ENCODE measurements at places on chromosomes 16 and 17. TPM values are rescaled to one million over a fixed set of nuclear protein-coding genes. Genes with fewer than 3 reads are reported as not detected.

The PRM1 gene
- total RNA-seq = not detected

The NPIPB9 gene
- 0.41 TPM for total RNA-seq

The ASPA gene
- not detected for total RNA-seq

GRCh38 chr17:3378321-3378720, 7.8 kb downstream of the OR3A2 start:
- no peak for DNase-seq

DNA sequence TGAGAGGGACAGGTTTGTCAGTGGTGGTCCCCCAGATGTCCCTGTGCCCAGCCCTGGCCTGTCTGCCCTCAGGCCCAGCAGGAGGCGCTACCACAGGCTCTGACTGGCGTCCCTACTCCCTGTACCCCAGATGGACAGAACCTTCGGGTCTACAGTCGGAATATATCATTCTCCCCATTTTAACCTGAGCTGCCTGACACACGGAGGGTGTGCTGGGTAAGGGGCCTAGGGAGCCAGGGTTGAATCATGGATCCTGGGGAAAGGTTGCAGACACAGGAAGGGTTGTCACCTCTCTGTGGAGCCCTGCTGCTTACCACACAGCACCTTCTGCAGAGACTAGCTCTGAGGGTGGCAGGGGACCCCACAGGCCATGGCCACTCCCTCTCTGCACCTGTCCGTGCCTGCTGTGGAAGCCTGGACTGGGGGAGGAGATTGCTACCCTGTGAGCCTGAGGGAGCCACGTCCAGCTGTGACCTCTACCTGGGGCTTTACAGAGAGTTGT, 162.2 kb upstream of the ZNF267 start:
- DNase-seq = no peak

- no peak for DNase-seq
Observed at GRCh38 chr17:66349521-66350254, 47.3 kb downstream of the PRKCA start.

DNA sequence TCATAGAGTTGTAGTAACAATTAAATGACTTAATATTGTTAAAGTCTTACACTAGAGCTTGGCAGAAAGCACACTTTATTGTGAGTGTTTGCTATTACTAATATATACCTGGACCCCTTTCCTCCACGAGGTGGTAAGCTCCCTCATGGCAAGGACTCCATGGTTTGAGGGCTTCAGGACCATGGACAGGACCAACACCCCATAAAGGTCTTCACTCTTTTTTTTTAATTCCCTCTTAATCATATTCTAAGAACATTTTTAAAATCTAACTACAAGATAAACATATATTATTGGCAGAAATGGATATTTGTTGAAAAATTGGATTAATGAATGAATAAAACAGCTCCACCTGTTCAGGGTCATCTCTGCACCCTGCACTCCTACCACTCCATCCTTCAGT, 154.5 kb downstream of the CBLN1 start:
- no peak for DNase-seq

DNA sequence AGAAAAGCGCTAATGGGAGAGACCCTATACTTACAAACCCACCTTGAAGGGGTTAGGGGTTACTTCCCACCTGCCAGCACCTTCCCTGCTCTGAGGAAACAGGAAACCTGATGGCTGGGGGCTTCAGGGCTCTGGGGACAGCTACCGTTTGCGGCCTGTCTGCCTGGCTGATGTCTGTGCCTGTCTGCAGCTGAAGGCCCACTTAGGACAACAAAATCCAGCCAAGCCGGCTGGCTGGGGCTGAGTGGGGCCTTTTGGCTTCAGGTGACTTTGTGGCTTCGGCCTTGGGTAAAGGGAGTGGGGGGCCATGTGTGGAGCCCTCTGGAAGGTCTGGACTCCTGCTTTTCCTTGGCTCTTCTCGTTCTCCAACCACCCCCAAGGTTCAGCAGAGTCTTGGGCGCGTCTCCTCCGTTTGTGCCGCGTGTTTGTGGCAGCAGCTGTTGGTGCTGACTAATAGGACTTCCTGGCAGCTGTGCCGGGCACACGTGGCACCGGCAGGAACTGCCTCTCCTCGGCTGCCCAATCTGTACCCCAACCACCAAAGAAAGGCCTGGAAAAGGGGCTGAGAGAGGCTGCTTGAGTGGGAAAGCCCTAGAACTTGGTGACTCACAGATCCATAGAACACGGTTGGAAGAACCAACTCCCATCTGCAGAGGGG, 186.7 kb downstream of the MSI2 start:
- DNase-seq = no peak

- DNase-seq = no peak
Observed at GRCh38 chr17:19269641-19270040, 32.5 kb downstream of the EPN2 start.

DNA sequence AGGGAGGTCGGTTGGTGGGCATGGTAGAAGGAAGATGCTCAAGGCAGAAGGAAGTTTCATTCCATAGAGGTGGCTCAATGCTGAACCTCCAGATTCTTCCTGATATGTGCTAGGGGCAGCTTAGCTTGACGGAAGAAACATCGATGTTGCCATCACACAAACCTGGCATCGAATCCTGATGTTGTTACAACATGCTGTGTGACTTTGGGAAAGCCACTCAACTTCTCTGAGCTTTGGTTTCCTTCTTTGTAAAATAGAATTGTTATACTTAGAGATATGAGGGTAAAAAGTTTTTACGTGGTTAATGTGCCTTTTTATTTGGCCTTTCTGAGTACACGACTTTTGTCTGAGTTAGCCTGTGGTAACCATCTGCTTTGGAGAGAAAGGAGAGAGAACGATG, 287.9 kb downstream of the SHISA9 start:
- no peak for DNase-seq

DNA sequence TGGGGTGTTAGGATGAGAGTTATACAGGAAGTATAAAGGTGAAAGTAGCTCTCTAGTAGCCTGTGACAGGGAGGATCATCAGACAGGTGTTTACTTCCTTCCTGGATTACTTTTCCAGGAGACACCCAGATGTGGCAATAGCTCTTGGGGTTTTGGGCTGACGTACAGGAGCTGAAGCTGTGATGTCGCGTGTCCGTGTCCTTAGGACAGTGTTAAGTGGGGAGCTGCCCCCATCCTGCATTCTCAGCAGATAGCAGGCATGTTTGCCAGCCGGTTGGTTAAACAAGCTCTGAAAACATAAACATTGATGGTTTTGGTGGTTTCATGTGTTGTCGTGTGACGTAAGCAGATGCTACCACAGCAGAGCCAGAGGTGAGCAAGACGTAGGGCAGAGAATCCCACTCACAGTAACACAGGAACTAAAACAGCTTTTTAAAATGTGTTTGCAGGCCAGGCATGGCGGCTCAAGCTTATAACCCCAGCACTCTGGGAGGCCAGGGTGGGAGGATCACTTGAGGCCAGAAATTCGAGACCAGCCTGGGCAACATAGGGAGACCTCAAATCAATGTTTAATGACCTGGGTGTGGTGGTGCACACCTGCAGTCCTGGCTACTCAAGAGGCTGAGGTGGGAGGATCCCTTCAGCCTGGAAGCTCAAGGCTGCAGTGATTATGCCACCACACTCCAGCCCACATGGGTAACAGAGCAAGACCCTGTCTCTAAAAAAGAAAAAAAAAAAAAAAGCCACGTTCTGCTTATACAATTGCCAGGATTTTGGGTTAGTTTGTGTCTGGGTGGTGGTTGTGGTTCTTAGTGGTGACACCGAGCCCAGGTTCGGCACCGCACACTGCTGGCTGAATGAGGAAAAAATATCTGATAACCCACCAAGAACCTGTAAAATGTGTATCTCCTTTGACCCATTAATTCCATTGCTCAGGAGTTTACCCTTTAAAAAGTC, 18.2 kb upstream of the IL17C start:
- DNase-seq = no peak

DNA sequence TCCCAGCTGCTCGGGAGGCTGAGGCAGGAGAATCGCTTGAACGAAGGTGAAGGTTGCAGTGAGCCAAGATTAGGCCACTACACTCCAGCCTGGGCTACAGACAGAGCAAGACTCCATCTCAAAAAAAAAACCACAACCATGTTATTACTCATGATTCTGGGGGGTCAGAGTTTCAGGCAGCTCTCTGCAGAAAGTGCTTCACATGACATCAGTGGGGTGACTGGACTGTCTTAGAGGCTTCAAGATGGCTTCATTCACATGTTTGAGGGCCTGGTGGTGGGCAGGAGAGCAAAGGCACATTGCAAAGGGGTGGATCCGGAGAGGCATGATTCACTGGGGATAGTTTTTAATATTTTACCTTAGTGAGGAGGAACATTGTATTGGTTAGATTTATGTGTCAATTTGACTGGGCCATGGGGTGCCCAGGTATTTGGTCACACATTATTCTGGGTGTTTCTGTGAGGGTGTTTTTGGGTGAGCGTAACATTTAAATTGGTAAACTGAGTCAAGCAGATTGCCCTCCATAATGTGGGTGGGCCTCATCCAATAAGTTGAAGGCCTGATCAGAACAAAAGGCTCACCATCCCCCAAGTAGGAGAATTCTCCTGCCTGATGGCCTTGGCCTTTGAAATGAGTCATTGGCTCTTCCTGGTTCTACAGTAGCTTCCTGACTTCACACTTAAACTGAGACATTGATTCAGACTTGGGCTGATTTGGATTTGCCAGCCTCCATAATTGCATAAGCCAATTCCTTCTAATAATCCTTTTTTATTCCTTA, 109.8 kb downstream of the GOSR1 start:
- DNase-seq = peak; percentile 78

DNA sequence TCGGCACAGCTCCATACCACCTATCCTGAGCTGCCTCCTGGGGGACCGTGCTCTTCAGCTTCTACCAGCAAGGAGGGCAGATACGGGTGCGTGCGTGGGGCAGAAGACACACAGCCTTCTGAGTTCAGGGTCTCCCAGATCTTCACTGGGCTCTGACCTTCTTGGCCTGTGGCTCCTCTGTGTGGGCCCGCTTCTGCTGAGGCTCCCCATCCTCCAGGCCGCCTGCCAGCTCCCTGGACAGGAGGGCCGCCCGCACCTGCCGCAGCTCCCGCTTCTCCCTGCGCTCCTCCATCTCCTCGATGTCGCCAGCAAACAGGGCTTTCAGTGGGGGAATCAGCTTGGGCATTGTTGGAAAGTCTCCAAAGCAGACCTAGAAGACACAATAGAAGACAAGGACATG, 25.2 kb downstream of the ELAC2 start:
- no peak for DNase-seq

DNA sequence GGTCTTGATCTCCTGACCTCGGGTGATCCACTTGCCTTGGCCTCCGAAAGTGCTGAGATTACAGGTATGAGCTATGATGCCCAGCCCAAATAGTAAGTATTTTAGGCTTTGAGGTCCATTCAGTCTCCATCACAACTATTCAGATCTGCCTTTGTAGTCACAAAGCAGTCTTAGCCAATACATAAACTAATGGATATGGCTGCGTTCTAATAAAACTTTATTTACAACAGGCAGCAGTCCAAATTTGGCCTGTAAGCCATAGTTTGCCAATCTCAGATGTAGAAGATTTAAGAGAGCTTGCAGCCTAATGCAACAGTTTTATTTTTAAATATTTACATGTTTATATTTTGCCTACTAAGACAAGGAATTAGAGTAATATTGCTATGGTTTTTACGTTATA, 111.7 kb downstream of the YPEL2 start:
- DNase-seq = no peak

GRCh38 chr16:6600167-6600566, 732.5 kb upstream of the RBFOX1 start:
- DNase-seq = no peak

DNA sequence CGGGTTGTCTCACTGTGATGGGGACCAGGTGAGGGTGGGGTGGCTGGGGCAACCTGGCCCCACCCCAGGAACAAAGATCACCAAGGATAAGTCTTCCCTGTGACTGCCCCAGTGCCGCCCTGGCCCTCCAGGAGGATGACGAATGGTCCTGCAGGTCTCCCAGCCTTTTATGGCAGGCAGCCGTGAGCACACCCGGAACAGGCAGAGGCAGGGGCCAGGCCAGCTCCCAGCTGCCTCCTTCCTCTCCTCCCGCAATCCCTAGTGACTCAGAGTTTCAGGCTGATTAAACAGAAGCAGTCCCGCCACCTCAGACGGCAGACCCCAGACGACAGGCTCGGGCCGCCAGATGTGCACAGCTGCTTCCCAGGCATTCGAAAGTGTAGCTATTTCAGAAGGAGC, 13.3 kb downstream of the JUP start:
- peak; percentile 81 for DNase-seq

DNA sequence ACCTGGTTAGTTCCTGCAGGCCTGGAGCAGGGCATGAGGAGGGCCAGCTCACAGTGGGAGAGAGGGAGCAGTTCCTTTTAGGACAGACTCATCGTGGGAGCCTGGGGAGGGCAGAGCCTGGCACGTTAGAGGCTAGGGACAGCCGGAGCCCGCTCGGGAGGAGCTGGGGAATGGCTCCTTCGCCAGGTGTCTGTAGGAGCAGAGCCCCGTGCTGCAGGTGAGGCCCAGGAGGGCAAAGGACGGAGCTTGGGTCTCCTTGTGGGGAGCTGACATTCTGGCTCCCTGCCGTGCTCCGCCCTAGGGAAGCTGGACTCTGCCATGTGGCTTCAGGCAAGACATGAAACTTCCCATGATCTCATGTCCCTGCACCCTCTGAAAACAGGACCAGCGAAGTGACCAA, 18.7 kb upstream of the MTSS2 start:
- DNase-seq = no peak

DNA sequence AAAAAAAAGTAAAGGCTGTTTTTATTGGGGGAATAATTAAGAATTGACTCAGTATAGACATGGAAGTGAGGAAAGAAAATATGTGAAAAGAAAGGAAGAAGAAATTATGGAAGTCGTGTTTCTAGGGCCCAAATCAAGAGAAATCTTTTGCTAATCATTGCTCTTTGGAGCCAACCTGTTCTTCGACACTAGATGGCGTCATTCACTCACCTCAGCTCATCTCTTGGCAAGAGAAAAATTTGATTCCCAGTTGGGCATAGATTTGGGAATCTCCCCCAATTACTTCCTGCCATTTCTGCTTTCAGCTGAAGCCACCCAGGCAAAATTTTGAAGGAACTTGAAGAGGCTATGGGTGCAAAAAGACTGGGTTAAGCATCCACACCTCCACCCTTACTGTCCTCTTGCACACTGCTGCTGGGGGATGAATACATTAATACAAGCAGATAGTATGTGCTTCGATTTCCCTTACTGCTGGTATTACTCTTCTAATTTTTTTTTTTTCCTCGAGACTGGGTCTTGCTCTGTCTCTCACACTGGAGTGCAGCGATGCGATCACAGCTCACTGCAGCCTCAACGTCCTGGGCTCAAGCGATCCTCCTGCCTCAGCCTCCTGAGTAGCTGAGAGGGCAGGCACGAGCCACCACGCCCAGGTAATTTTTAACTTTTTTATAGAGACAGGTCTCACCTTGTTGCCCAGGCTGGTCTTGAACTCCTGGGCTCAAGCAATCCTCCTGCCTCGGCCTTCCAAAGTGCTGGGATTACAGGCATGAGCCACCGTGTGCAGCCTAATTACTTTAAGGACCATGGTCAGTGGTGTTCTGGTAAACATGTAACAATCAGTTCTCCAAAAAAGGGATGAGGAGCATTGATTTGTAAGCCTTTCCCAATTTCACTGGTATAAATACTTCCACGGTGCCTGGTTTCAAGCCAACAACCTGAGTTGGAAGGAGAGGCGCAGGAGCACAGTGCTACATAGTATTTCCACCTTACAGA, 13.5 kb downstream of the PSMD7 start:
- peak; percentile 50 for DNase-seq
